ENCODE measurements at places on chromosomes 5 and 9.

DNA sequence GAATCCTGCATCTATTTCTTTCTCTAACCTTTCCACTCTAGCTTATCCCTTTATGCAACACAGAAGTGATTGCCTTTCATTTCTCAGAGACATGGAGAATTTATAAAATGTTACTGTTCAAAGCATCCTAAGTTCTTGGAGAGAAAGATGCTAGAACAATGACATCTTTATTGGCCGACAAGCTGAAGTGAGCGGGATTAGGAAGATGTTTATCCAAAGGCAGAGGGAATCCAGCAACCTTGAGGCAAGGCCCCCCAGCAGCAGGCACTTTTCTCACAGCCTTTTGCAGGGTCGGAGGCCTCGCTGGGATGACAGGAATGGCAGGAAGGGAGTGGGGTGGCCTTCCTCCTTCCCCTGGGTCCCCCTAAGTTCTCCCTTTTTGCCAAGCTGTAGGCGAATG, 204.8 kb downstream of the GAPVD1 start:
- no peak for DNase-seq

DNA sequence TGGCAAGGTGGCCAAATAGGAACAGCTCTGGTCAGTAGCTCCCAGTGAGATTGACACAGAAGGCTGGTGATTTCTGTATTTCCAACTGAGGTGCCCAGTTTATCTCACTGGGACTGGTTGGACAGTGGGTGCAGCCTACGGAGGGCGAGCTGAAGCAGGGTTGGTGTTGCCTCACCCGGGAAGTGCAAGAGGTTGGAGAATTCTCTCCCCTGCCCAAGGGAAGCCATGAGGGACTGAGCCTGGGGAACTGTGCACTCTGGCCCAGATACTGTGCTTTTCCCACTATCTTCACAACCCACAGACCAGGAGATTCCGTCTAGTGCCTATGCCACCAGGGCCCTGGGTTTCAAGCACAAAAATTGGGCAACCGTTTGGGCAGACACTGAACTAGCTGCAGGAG, 61.0 kb downstream of the TNFSF8 start:
- DNase-seq, result no peak

DNA sequence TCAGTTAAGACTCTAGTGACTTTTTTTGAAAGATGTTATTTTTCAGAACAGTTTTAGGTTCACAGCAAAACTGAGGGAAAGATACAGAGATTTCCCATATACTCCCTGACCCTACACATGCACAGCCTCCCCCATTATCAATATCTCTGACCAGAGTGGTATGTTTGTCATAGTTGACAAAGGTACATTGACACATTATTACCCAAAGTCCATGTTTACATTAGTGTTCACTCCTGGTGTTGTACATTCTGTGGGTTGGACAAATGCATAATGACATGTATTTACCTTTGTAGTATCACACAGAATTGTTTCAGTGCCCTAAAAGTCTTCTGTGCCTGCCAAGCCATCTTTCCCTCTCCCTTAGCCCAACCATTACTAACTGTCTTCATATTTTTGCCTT, 470.7 kb upstream of the DMAC1 start:
- no peak for DNase-seq

DNA sequence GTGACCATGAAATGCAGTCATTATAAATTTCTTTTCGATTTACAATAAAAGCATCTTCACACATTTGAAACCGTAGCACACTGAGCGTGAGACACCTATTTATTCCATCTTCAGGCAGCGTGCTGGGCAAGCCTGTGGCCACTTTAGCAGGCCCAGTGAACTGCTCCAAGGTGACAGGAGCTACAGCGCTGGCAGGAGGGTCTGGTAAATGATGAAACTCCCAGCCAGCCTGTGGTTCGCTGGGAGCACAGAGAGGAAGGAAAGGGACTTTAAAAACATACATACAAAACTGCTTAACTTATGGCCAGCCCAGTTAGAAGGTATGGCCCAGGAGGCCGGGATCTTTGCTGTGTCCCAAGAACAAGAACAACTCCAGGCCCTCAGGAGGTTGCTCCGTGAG, 5.1 kb downstream of the RAPGEF1 start:
- DNase-seq, result no peak

GRCh38 chr5:27124590-27124989, 86.2 kb upstream of the CDH9 start:
- no peak for DNase-seq

DNA sequence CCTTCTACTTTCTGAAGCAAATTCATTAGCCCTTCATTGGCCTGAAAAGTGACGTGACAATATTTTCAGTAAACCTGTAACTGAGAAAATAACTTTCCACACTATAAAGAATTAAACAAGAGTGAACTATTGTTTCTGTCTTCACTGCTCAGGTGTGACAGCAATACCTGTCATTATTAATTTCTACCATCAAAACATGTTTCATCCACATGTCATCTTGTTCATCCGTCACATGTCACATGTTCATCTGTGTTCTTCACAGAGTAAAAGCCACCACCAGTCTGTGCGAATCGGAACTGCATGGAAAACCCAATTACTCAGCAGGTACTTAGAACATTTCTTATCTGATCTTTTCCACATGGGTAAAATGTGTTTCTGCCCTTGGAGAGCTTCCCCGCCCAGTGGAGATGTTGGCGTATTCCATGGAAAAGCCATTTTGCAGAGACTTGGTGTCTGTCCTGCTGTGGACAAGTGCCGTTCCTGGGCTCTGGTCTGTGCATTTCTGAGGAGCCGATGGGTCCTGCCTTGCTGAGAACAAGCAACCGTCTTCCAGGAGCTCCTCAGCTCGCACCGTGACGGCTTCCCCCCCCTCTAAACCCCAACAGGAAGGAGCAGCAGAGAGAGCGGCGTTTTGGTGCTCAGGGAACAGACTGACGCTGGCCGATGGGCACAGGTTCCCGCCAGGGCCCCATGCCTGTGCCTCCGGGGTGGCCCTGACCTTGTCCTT, 10.6 kb upstream of the EXOC3 start:
- no peak for DNase-seq
